ENCODE measurements at places on chromosomes 1 and 21. TPM values are rescaled to one million over a fixed set of nuclear protein-coding genes. Genes with fewer than 3 reads are reported as not detected.

TRIM46 gene
- total RNA-seq: 0.43 TPM

HFM1 gene
- total RNA-seq: 0.64 TPM

GRCh38 chr1:147878022-147878421, 24.6 kb upstream of the GJA8 start:
- no peaks in the 10 kb centered on the region for H3K36me3 ChIP-seq
- no peak for DNase-seq

DNA sequence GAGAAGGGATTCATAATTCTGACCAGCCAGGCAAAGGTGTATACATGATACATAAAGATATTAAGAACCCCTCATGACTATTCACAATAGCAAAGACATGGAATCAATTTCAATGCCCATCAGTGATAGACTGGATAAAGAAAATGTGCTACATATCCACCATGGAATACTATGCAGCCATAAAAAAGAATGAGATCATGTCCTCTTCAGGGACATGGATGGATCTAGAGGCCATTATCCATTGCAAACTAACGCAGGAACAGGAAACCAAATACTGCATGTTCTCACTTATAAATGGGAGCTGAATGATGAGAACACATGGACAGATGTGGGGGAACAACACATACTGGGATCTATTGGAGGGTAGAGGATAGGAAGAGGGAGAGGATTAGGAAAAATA, 21.4 kb downstream of the CR1L start:
- no peak overlapping the region for H3K27ac ChIP-seq
- no peak for DNase-seq
- H3K27me3 ChIP-seq: peaks cover 37% of the 10 kb centered on the region
- H3K4me1 ChIP-seq: peaks cover 3% of the 10 kb centered on the region

- H3K27ac ChIP-seq: no peak overlapping the region
- no peaks in the 10 kb centered on the region for H3K36me3 ChIP-seq
- no peaks in the 10 kb centered on the region for H3K27me3 ChIP-seq
- no peak for DNase-seq
- peaks cover 7% of the 10 kb centered on the region for H3K4me1 ChIP-seq
Measured at GRCh38 chr1:27192039-27192529, 37.2 kb upstream of the SLC9A1 start.

DNA sequence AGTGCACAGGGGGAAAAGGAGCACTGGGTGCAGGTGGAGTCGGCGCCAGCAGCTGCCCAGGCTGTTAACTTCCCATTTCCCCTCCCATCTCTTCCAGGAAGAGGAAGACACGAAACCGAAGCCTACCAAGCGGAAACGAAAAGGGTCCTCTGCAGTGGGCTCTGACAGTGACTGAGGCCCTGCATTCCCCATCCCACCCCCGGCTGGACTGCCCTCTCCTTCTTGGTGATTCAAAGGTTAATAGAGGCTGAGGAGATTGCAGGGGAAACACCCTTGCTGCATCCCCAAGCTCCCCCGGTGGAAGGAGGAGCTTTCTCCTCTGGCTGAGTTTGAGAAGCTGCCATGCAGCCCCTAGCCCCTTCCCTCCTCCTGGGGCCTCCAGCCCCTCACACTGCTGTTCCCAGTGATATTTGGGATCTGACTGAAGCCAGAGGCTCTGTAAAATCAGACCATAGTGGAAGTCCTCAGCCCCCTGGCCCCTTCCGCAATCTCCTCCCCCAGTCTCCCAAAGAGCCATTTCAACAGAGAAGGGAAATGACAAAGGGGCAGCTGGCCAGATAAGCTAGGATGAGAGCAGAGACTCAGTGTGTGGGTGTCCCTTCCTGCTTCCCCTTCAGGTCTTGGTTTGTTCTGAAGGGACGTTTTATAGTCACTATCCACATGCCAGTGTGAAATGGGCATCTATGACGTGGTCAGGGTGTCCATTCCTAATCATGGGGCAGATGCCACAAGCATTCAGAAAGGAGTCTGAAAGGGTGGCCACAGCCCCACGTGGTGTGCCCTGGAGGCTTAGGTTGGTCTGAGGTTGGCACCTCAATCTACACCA, 1.9 kb upstream of the SLC27A3 start:
- H3K4me1 ChIP-seq: peaks cover 84% of the 10 kb centered on the region
- H3K36me3 ChIP-seq: peaks cover 38% of the 10 kb centered on the region
- no peak for DNase-seq
- no peaks in the 10 kb centered on the region for H3K27me3 ChIP-seq

DNA sequence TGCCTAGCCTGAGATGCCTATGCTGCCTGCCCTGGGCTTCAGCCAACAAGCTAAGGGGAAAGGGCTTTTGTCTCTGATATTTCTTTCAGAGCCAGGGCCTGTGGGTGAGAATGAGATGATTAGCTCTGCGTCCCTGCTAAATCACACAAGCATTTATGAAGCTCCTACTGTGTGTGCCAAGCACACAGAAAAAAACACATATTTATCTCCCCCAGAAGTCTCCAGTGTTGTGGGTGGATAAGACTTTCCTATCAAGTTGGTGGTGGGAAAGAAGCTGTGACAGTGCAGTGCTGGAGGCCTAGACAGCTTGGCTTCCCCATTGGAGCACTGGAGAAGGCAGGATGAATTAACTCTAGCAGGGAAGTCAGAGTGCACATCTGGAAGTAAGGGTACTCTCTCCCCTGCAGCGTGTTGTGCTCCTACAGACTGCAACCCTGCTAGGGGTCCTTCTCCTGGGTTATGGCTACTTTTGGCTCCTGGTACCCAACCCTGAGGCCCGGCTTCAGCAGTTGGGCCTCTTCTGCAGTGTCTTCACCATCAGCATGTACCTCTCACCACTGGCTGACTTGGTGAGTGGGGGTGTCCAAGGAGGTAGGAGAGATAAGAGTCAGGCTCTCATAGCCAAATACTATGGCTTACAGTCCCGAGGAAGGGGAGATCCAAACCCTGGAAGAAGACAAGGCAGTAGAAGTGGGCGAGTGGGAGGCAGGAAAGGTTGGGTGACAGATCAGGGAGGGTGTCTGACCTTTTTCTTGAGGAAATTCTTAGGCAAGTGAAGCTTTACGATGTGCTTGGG, 1.7 kb downstream of the SLC50A1 start:
- H3K4me1 ChIP-seq: peaks cover 45% of the 10 kb centered on the region
- no peaks in the 10 kb centered on the region for H3K27me3 ChIP-seq
- DNase-seq: no peak
- peak overlapping the region; percentile 91 for H3K27ac ChIP-seq
- peak overlapping the region; percentile 60 for H3K4me3 ChIP-seq

- no peaks in the 10 kb centered on the region for H3K27me3 ChIP-seq
- H3K4me1 ChIP-seq: peaks cover 61% of the 10 kb centered on the region
- H3K4me3 ChIP-seq: no peak overlapping the region
Measured at GRCh38 chr1:64515427-64515826, 45.5 kb downstream of the CACHD1 start.

- no peaks in the 10 kb centered on the region for H3K27me3 ChIP-seq
- H3K4me3 ChIP-seq: no peak overlapping the region
- no peaks in the 10 kb centered on the region for H3K36me3 ChIP-seq
- H3K27ac ChIP-seq: no peak overlapping the region
- DNase-seq: no peak
Measured at GRCh38 chr1:210571356-210572284, 242.9 kb downstream of the HHAT start.

DNA sequence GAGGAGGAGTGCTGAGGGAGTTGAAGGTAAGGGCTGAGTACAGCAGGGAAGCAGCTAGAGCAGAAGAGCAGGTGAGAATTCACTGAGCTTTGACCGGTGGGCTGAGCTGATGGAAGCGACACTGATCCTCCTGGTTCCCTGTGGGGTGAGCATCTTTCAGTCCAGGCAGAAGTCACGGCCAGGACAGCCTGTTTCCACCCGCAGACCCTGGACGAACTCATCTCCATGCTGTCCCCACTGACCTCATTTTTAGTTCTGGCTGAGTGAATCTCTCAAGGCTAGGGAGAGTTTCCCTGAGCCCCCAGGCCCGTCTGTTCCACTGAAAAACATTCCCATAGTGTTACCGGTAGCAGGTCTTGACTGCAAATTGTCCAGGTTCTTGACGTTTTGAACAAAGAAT, 31.5 kb downstream of the FAM163A start:
- no peaks in the 10 kb centered on the region for H3K36me3 ChIP-seq
- no peak overlapping the region for H3K27ac ChIP-seq
- DNase-seq: no peak
- H3K4me1 ChIP-seq: no peaks in the 10 kb centered on the region

DNA sequence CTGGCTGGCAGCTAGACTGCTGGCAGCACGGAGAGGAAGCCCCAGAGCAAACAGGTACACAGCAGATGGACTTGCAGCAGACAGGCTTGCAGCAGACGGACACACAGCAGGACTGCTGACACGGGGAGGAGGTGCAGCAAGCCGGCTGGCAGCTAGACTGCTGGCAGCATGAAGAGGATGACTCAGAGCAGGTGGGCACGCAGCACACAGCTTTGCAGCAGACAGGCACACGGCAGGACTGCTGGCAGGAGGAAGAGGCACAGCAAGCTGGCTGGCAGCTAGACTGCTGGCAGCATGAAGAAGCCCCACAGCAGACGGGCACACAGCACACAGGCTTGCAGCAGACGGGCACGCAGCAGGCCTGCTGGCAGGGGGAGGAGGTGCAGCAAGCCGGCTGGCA, 498 bp downstream of the KRTAP10-2 start:
- H3K4me1 ChIP-seq: no peaks in the 10 kb centered on the region
- DNase-seq: peak; percentile 52
- H3K27ac ChIP-seq: no peak overlapping the region
- H3K27me3 ChIP-seq: peaks cover 14% of the 10 kb centered on the region
- no peaks in the 10 kb centered on the region for H3K36me3 ChIP-seq

- DNase-seq: no peak
- no peaks in the 10 kb centered on the region for H3K27me3 ChIP-seq
- H3K4me3 ChIP-seq: no peak overlapping the region
- H3K36me3 ChIP-seq: no peaks in the 10 kb centered on the region
- H3K27ac ChIP-seq: no peak overlapping the region
Measured at GRCh38 chr1:206004826-206005225, 1.6 kb upstream of the RAB7B start.

DNA sequence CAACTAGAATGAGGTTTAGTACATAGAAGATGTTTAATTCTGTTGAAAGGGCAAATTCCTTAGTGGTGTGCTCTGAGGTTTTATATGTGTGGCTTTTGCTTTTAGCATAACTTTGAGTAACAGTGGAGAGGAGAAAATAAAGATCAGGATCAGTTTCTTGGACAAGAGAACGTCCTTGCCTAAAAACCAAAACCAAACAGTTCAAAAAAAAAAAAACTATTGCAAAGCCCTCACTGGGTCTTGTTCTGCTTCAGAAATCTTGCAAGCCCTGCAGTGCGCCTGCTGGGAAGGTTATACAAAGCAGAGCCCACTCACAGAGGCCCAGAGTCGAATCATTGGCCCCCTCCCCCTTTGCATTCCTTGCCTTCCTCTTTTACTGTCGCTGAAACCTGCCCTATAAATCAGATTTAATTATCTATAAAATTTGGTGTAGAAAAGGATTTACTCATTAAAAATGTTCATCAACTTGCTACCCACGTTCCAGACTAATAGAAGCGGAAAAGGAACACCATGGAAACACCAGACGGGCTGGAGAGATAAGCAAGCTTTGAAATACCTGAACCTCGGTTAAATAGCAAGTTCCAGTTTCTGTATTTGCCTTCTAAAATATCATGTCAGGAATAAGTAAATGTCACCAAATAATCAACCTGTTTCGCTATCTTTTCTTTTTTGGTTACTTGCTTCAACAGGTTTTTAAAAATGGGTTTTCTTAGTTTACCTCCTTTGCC, 201.6 kb upstream of the PTBP2 start:
- no peak for DNase-seq
- no peaks in the 10 kb centered on the region for H3K27me3 ChIP-seq
- H3K27ac ChIP-seq: no peak overlapping the region
- no peak overlapping the region for H3K4me3 ChIP-seq

DNA sequence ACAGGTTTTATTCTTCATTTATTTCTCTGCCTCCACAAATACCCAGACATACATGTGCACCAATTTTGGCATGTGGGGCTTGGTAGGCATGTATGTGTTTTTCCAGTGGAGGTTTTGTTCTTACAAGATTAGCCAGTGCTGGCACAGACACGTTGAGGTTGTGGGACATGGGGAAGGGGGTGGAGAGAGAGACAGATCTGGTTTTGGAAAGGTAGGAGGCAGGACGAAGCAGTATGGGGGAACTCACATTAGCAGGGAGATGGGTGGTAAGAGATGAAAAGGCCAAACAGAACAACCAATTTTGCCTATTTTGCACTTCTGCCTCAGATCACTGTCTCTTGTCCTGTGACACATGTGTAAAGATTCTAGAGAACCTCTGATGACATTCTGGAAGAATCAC, 166.1 kb upstream of the HMGB4 start:
- no peak overlapping the region for H3K4me3 ChIP-seq
- H3K27me3 ChIP-seq: no peaks in the 10 kb centered on the region
- H3K36me3 ChIP-seq: no peaks in the 10 kb centered on the region
- DNase-seq: no peak

DNA sequence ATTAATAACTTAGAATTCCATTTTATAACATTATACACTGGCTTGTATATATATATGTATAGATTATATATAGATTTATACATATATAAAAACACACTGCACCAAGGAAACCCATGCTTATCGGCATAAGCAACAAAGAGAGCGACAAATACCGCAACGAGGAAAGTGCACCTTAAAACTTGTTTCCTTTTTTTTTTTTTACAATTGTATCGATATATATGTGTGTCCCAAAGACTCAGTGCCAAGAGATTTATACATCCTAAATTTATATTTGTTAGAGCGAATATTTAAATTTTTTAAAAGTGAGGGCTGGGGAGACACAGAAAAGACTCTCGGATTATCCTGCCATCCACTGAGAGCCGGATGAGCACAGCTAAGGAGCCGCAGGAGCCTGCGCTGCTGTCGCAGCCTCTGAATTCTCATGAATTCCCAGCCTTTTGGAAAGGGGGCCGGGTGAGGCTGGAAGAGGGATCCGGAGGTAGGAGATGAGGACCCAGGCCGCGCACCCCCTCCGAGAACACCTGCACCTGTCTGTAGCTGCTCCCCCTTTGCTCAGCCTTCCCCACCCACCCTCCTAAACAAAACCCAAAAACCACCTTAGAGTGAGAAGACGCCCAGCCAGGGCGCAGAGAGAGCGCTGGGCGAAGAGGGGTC, 5.2 kb downstream of the DMRTA2 start:
- DNase-seq: no peak
- no peak overlapping the region for H3K4me3 ChIP-seq
- H3K4me1 ChIP-seq: peaks cover 19% of the 10 kb centered on the region
- peaks cover 96% of the 10 kb centered on the region for H3K27me3 ChIP-seq
- H3K36me3 ChIP-seq: no peaks in the 10 kb centered on the region
- H3K27ac ChIP-seq: no peak overlapping the region

KCNJ15 gene
- total RNA-seq: 80.1 TPM

- H3K4me1 ChIP-seq: peaks cover 19% of the 10 kb centered on the region
- H3K36me3 ChIP-seq: no peaks in the 10 kb centered on the region
- H3K4me3 ChIP-seq: no peak overlapping the region
- DNase-seq: no peak
Measured at GRCh38 chr21:29177800-29178199, 47.4 kb downstream of the MAP3K7CL start.

Data from upper lobe of right lung (tissue), 1 donor.